Naive B cell (primary cell): ENCODE measurements at places on chromosomes 13 and 19.

GRCh38 chr19:48444936-48445200 lies 915 bp upstream of the GRWD1 start:
- DNase-seq: no peak

- DNase-seq: no peak
These were observed 27.9 kb downstream of the PPP5C start for GRCh38 chr19:46374536-46375475.

- no peak for DNase-seq
These were observed 43.8 kb upstream of the GRTP1 start for GRCh38 chr13:113407531-113408393.

DNA sequence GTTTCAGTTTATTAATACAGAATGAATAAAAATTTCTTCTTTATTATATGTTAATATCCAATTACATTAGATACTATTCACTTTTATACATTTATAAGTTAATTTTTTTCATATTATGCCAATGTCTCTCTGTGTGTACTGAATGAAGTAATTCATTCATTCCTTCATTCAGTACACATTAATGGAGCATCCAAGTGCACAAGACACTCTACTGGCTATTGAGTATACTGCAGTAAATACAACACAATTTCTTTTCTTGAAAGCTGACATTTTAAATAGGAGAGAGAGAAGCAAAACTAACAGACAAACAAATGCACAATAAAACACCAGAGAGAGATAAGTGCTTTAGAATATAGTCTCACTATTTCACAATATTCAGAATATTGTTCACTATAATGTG lies 1038.3 kb upstream of the SPRY2 start:
- no peak for DNase-seq

DNA sequence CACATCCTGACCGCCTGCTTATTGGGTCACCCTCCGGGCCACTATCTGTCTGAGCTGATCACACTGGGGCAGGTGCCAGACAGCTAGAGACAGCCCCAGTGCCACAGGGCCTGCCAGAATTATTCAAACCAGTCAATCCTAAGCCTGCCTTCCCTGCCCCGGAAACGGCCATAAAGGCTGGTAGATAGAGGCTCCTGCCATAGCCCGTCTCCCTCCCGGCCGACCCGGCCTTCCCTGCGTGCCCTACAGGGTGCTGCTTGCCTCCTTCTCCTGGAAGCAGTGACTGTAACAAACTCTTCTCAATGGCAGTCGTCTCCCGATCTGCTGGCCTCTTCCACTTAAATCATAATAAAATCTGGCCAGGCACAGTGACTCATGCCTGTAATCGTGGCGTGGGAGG lies 158.6 kb upstream of the SOX1 start:
- no peak for DNase-seq

DNA sequence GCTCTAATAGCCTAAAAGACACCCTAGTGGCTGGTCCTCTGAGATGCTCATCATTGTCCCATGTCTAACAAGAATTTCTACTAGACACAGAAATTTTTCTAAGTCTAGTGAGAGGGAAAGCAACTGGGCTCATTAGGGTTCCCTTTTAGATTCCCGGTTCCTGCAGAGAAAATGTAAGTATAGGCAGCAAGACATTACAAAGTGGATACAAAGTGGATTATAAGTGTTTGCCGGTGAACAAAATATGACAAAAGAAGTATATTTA lies 20.8 kb upstream of the TMTC4 start:
- no peak for DNase-seq

DNA sequence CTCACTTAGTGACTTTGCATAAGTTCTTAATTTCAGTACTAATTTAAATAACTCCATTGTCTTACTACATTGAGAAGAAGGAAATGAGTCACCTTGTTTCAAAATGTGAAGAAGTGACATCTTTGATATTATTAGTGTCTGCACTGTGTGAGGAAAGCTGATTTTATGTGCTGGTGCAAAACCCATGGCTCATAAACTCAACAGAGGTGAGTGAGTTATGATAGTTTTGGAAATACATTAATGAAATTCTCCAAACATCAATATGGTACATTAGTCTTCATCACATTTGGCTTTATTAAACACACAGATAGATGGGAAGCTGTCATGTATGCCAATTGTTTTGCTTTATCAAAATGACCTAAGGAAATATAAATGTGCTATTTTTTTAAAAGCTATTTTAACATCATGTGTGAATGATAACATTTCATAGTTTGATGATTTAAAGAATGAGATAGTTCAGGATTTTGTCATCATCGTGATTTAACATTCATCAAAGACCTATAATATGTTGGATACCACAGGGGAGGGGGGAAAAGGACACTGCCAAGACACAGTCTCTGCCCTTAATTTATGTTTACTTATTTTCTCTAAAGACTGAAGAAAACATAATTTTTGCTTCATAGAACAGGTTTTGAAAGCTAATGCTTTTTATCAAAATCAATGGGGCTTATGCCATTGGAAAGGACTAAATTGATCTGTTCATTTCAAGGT lies 902.3 kb upstream of the SLITRK1 start:
- no peak for DNase-seq

- no peak for DNase-seq
These were observed 1292.4 kb upstream of the MIR17HG start for GRCh38 chr13:90055121-90055520.

GRCh38 chr13:59441596-59442280 lies 722.0 kb downstream of the DIAPH3 start:
- DNase-seq: no peak

DNA sequence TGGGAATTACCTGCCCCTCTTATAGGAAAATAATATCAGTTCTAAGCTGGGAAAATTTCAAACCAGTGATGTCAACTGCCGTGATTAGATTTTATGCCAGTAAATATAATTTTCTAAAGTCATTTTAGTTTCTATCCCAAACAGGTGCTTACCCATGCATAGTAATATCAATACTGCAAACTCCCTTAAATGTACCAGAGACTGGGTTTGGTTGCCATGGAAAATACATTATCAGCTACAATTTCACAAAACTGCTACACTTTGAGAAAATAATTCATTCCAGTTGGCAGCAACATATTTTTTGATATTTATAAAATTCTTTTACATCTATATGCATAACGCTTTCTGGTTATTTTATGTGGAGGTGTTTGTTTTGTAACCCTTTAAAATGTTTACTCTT lies 143.5 kb downstream of the SLC7A1 start:
- no peak for DNase-seq

GRCh38 chr19:3809881-3810707 lies 23.9 kb upstream of the MATK start:
- DNase-seq: peak; percentile 82

GRCh38 chr19:47375694-47376588 lies 26.8 kb downstream of the DHX34 start:
- DNase-seq: no peak

DNA sequence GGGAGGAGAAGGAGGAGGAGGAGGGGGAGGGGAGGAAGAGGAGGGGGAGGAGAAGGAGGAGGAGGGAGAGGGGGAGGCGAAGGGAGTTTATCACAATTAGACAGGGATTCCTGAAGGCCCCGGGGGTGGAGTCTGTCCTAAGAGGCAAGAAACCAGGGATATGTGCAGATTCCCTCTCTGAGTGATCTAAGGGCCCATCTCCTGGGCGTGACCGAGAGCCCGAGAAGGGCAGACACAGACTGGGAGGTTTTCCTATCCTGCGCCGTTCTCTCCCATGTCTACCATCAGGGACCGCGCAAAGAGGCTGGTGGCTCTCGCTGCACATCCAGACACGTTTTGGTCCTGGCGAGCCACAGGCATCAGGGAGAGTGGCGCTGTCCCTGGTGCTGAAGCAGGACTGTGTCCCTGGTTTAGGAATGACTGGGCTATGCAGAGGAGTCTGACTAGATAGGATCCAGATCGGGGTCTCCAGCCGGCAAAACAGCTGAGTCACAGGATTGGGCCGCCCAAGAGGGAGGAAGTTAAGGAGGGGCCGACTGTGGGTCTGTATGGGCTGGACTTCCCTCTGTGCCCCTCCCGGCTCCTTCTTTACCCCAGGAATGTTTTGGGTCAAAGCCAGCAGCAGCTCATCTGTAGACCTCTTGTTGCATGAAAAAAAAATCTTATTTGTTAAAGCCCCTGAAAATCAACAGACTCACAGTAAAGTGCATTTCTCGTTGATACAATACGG lies 17.9 kb upstream of the ZNF175 start:
- no peak for DNase-seq

- DNase-seq: no peak
These were observed 6.7 kb downstream of the TMTC4 start for GRCh38 chr13:100667894-100668293.

GRCh38 chr13:51237386-51237785 lies 15.2 kb downstream of the FAM124A start:
- DNase-seq: no peak

DNA sequence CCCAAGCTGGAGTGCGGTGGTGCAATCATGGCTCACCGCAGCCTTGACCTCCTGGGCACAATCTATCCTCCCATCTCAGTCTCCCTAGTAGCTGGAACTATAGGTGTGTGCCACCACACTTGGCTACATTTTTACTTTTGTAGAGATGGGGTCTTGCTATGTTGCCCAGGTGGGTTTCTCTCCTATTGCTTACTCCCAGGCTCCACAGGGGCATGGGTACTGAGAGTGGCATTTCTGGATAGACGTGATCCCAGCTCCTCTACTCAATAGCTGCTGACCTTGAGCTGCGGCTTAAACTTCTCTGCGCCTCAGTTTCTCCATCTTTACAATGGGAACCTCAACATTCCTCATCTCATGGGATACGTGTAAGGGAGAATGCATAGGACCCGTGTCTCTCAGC lies 11.6 kb downstream of the MVB12A start:
- DNase-seq: no peak

GRCh38 chr13:70788074-70788473 lies 679.8 kb upstream of the KLHL1 start:
- DNase-seq: no peak
